ENCODE measurements at places on chromosomes 13 and 19. TPM values are rescaled to one million over a fixed set of nuclear protein-coding genes. Genes with fewer than 3 reads are reported as not detected.

Gene DOCK6
- 4.4 TPM for total RNA-seq

GRCh38 chr13:71831716-71832115, 35.3 kb downstream of the DACH1 start:
- H3K27ac ChIP-seq: no peak overlapping the region
- H3K4me1 ChIP-seq: no peaks in the 10 kb centered on the region
- H3K4me3 ChIP-seq: no peak overlapping the region
- no peaks in the 10 kb centered on the region for H3K27me3 ChIP-seq

Gene FCER2
- not detected for total RNA-seq

DNA sequence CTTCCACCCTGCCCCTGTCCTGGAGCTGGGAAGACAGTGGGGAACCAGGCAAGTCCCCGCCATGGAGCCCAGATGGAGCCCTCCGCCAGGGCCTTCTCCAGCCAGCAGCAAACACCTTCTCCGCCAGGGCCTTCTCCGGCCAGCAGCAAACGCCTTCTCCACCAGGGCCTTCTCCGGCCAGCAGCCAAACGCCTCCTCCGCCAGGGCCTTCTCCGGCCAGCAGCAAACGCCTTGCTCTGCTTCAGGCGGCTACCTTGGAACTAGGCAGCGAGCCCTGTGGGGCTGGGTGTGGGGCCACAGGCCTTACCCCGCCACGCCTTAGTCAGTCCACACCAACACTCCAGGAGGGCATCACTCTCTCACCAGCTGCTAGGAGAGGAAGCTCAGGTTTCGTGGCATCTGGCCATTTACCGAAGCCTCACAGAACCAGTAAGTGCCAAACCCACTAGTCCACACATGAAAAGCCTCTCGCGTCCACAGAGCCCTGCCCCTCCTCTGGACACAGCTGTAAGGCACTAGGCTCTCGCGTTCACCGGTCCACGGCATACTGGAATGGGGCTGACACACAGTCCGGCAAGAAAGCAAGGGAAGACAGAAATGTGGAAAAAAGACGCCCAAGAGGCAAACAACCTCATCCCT, 41.0 kb downstream of the MLLT1 start:
- no peaks in the 10 kb centered on the region for H3K27me3 ChIP-seq
- H3K36me3 ChIP-seq: peaks cover 2% of the 10 kb centered on the region
- peak; percentile 34 for DNase-seq
- H3K27ac ChIP-seq: no peak overlapping the region
- peaks cover 28% of the 10 kb centered on the region for H3K4me1 ChIP-seq

DNA sequence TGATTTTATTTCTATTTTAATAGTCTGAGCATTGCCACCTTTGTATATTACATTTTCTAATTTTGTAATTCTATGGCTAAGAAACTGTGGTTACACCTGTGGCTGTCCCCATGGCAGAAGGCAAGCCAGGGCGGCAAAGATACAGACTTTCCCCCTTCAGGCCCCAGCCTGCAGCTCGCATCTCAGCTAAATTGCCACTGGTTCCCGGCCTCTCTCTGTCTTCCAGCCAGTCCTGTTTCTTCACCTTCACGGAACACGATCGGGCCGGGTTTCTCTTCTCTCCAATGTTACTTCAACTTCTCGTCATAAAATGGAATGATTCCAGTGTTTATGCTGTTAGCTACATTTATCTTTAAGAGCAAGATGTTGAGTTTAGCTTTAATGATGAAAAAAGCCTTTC, 124.5 kb upstream of the ZNF507 start:
- no peak overlapping the region for H3K27ac ChIP-seq
- H3K36me3 ChIP-seq: no peaks in the 10 kb centered on the region
- no peaks in the 10 kb centered on the region for H3K4me1 ChIP-seq
- no peak overlapping the region for H3K4me3 ChIP-seq
- no peak for DNase-seq

DNA sequence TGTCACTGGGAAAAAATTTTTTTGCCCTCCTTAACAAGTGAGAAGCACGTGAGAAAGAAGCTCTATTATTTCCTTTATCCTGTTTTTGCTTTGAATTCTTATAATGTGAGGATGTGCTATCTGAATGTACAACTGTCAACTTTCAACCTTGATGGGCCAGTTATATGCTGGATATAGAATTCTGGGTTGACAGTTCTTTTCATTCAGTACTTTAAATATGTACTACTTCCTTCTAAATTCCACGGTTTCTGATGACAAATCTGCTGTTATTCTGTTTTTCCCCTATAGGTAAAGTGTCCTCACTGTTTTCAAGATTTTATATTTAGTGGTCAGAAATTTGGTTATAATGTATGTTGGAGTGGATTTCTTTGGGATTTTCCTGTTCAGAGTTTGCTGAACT, 29.9 kb downstream of the ZDHHC20 start:
- no peaks in the 10 kb centered on the region for H3K36me3 ChIP-seq
- no peaks in the 10 kb centered on the region for H3K27me3 ChIP-seq
- DNase-seq: no peak
- H3K4me1 ChIP-seq: no peaks in the 10 kb centered on the region

DNA sequence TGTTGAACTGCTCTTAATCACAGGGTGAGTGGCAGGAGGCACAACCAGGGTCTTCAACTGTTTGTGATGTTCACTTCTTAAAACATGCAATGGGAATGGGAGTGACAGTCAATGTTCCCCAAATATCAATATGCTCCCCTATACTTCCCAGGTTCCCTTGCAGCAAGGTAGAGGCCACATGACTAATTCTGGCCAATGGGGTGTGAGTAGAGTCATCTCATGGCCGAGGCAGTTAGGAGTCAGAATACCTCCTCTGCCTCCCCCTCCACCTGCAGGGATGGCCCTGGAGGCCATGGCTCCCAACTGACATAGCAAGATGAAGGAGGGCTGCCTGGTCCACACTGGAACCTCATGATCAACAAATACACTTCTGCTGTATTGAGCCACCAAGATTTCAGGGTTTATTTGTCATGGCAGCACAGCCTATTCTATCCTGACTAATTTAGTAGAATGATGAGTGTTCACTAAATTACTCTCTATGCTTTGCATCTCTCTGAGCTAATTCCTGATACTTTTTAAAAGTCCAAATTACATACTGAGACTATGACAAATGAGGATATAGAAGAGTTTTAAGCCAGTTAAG, 8.9 kb downstream of the VRK3 start:
- peaks cover 50% of the 10 kb centered on the region for H3K36me3 ChIP-seq
- no peak for DNase-seq
- no peak overlapping the region for H3K27ac ChIP-seq
- H3K4me1 ChIP-seq: no peaks in the 10 kb centered on the region

Gene TCF3
- 29.9 TPM for total RNA-seq

DNA sequence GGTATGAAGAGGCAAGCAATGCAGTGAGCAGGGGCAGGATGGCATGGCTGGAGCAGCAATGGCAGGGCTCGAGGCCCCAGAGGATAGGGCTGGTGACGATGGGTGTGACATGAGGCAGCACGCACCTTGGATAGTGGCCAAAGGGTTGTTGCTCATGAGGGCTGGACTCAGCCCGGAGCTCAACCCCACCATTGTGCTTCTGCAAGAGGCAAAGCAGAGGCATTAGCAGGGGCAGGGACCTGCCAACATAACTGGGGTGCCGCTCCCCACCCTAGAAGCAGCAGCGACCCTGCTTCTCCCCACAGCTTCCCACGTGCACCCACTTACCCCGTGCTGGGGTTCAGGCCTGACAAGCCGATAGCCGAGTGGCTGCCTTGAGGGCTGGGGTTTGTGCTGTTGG, 15.8 kb downstream of the ZNF574 start:
- no peaks in the 10 kb centered on the region for H3K36me3 ChIP-seq
- H3K27ac ChIP-seq: no peak overlapping the region
- H3K4me3 ChIP-seq: no peak overlapping the region
- no peaks in the 10 kb centered on the region for H3K27me3 ChIP-seq

Gene IGSF23
- total RNA-seq: not detected

- no peak within 1 kb of the TSS for H3K4me3 ChIP-seq
- H3K27me3 ChIP-seq: no peaks in the 10 kb centered on the region
- no peaks in the 10 kb centered on the region for H3K4me1 ChIP-seq
- no peak for DNase-seq
- no peak within 1 kb of the TSS for H3K27ac ChIP-seq
Measured at GRCh38 chr19:15672580-15673175, at the start of gene CYP4F12. Gene CYP4F12 (plus strand): TSS chr19:15673087. CDS start chr19:15673530, 443 bp downstream.

- H3K4me3 ChIP-seq: no peak overlapping the region
- no peaks in the 10 kb centered on the region for H3K36me3 ChIP-seq
- DNase-seq: peak; percentile 44
- H3K4me1 ChIP-seq: peaks cover 31% of the 10 kb centered on the region
Measured at GRCh38 chr13:24036115-24036514, 124.4 kb upstream of the SPATA13 start.

DNA sequence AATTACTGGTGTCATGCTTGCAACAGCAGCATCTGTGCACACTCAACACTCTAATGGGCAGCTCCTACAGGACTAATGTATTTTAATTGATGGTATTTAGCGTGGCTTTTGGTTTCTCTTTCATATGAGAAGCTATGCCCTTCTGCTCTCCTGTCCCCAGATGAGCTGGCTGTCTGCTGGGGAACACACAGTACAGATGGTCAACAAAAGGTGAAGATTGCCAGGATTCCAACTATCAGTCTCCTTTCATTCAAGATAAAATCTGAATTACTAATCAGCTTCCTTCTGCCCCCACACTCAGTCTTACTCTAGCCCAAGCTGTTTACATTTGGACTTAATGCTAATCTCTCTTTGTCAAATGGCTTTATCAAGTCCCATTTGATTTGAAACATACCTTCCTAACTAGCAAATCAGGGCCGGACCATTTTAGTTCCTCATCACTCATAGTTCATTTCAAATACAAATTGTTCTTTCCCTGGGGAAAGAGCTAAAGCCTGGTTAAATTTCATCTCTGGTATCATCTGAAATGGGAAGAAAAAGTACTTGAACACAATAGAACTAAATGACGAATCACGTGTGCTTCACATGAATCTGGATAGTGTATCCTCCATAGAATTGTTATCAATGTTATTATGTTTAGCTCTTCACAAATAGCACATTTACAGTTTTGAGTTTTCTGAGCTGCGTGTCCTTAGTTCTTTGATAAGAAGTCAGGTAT, 988.0 kb downstream of the PCDH17 start:
- H3K4me1 ChIP-seq: no peaks in the 10 kb centered on the region
- DNase-seq: no peak
- no peak overlapping the region for H3K4me3 ChIP-seq
- no peak overlapping the region for H3K27ac ChIP-seq
- H3K27me3 ChIP-seq: no peaks in the 10 kb centered on the region

DNA sequence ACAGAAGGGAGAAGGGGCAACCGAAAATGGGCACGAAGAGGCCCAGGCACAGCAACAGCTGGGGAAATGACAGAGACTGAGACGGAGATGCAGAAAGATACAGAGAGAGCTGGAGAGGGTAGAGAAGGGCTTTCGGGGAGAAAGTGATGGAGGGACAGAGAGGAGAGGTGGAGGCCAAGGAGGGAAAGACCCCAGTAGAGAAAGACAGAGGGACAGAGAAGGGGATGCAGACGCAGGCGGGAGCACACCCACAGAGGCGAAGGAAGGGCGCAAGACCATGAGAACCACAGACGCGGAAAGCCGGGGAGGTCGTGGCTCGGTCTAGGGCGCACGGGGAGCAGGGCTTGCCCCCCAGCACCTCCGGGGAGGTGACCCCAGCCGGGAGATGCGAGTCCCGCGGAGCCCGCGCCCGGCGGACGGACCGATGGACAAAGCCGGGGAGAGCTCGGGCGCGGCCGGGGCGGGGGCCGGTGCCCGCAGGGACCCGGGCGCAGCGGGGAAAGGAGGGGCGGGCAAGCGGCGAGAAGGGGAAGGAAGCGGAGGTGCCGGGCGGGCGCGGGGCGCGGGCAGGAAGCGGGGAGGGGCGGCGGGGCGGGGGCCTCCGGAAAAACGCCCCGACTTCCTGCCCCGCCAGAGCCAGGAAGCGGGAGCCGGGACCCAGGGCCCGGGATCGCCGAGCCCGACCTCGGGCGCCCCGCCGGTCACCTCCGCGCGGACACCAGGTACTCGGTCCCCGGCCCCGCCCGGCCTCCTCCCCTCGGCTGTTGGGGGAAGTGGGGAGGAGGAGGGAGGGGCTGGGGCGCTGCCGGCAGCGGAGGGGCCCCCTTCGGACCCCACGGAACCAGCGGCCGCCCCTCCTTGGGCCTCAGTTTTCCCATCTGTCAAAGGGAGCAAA, at the start of gene ARHGEF1:
TSS of gene ARHGEF1 (plus strand) at position 617 of the 895 bp plus-strand sequence. CDS start 4,899 bp downstream, outside the sequence.
- H3K36me3 ChIP-seq: no peaks in the 10 kb centered on the region
- peaks cover 7% of the 10 kb centered on the region for H3K27me3 ChIP-seq
- peak within 1 kb of the TSS; percentile 92 for H3K4me3 ChIP-seq
- no peak for DNase-seq

DNA sequence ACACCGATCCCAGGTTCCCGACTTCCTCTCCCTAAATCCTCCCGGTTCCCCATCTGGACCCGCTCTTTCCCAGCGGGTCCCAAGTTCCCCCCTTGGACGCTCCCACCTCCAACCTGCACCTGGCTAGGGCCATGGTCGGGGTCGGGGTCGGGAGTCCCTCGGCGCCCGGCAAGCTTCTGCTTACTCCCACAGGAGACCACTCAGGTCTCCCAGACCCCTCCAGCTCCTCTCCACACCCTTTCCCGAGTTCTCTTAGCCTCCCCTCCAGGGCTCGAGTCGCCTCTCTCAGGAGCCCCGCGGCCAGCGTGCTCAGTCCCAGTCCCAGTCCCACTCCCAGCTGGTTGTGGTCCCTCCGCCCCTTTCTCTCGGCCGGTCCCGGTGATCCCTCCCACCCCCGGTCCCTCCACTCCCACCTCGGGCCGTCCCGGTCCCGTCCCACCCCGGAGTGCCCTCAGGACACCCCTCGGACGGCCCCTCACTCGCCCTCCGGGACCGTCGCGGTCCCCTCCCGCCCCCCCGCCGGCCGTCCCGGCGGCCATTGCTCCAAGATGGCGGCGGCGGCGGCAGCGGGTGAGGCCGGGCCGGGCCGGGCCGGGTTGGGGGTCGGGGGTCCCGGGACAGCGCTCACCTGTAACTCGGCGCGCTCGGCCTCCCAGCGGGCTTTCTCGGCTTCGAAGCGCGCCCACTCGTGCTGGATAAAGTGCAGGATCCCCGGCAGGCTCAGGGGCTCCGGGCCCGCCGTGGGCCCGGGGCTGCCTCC, at the start of gene FKRP:
TSS of gene FKRP (plus strand) at position 537 of the 760 bp plus-strand sequence. CDS start 9,394 bp downstream, outside the sequence.
- peak within 1 kb of the TSS; percentile 98 for H3K4me3 ChIP-seq
- peaks cover 10% of the 10 kb centered on the region for H3K4me1 ChIP-seq
- peaks cover 16% of the 10 kb centered on the region for H3K36me3 ChIP-seq

Gene CCDC122
- total RNA-seq: 1.9 TPM

Gene SPACA4
- total RNA-seq: not detected

GRCh38 chr13:98782654-98783053, 30.2 kb upstream of the SLC15A1 start:
- no peaks in the 10 kb centered on the region for H3K4me1 ChIP-seq
- H3K4me3 ChIP-seq: no peak overlapping the region

GRCh38 chr13:58999851-59000250, 1163.9 kb downstream of the DIAPH3 start:
- H3K36me3 ChIP-seq: no peaks in the 10 kb centered on the region
- no peak overlapping the region for H3K4me3 ChIP-seq
- no peak overlapping the region for H3K27ac ChIP-seq

GRCh38 chr19:14023404-14024235, 4.3 kb upstream of the RLN3 start:
- H3K36me3 ChIP-seq: no peaks in the 10 kb centered on the region
- no peak overlapping the region for H3K27ac ChIP-seq
- DNase-seq: peak; percentile 44
- no peak overlapping the region for H3K4me3 ChIP-seq
- H3K4me1 ChIP-seq: no peaks in the 10 kb centered on the region

GRCh38 chr13:90926459-90926858, 421.0 kb upstream of the MIR17HG start:
- H3K36me3 ChIP-seq: no peaks in the 10 kb centered on the region
- H3K4me3 ChIP-seq: no peak overlapping the region
- no peaks in the 10 kb centered on the region for H3K4me1 ChIP-seq
- no peak for DNase-seq
- no peak overlapping the region for H3K27ac ChIP-seq

- peak; percentile 2 for DNase-seq
- H3K27me3 ChIP-seq: no peaks in the 10 kb centered on the region
- H3K4me3 ChIP-seq: no peak overlapping the region
Measured at GRCh38 chr13:82947683-82948082, 934.6 kb downstream of the SLITRK1 start.

Measured in IMR-90 (cell line).